ENCODE measurements at places on chromosomes 4 and X.

DNA sequence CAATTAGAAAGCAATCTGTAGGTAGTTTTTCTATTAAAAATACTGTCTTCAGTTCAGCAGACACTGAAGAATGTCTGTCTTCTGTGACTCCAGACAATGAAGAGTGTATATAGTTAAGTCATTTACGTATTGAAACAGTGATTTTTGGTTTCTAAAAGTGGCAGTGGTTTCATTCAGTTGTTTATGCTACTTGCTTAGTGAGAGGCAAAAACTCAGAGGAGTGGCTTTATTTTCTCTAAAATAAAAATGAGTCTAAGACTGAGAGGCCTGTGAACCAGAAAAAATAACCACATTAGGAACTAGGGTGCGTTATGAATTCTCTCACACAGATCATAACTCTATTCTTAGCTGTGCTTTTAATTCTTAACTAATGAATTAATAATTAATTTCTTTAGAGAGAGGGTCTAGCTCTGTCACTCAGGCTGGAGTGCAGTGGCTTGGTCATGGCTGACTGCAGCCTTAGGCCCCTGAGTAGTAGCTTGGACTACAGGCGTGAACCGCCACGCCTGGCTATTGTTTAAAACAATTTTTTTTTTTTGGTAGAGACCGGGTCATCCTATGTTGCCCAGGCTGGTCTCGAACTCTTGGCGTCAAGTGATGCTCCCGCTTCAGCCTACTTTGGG lies 31.4 kb downstream of the FREM3 start:
- DNase-seq = no peak

DNA sequence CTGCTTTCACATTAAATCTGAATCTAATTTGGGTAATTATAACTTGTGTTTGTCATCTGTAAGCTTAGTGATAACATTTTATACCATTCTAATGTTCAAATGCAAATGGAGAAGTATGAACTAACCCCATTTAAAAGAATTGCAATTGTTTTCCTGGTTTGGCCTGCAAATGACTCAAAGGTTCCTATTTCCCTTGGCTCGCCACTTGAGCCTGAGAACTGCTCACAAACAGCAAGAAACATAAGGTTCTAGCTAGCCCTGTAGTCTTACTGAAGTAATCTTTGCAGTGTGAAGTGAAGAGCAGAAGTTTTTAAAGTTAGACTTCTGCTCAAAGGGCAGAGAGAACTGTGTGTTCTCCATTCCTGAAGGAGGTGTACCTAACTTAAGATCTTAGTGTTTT lies 27.2 kb downstream of the UPRT start:
- DNase-seq = no peak

GRCh38 chrX:71668248-71668595 lies 876 bp downstream of the LOC101059915 start:
- DNase-seq = no peak

DNA sequence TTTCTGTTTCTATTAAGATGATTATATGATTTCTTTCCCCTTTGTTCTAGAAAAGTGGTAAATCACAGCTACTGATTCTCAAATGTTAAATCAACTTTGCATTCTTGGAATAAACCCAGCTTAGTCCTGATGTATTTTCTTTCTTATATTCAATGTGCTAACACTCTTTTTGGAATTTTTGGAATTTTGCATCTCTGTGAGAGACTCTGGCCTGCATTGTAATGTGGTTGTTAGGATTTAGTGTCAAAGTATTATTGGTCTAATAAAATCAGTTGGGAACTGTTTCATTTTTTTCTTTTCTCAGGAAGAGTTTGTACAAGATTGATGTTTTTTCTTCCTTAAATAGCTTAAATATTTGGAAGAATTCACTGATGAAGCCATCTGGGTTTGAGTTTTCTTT lies 109.6 kb downstream of the KIT start:
- DNase-seq = no peak

DNA sequence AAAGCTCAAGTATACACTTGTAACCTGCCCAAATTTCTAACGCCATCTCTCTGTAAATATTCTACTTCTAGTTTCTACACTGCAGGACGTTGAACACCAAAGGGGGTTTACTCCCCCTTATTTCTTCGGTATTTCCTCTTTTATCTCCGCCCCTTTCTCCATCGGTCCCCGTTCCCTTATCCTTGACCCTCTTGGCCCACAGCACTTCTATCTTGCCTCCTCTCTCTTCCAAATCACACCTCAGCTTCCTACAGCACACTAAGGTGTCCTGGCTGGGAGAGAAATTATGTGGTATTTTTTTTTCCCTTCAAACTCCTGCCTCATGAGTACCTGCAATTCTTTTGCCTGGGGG lies 715 bp downstream of the ZMAT1 start:
- DNase-seq = no peak

DNA sequence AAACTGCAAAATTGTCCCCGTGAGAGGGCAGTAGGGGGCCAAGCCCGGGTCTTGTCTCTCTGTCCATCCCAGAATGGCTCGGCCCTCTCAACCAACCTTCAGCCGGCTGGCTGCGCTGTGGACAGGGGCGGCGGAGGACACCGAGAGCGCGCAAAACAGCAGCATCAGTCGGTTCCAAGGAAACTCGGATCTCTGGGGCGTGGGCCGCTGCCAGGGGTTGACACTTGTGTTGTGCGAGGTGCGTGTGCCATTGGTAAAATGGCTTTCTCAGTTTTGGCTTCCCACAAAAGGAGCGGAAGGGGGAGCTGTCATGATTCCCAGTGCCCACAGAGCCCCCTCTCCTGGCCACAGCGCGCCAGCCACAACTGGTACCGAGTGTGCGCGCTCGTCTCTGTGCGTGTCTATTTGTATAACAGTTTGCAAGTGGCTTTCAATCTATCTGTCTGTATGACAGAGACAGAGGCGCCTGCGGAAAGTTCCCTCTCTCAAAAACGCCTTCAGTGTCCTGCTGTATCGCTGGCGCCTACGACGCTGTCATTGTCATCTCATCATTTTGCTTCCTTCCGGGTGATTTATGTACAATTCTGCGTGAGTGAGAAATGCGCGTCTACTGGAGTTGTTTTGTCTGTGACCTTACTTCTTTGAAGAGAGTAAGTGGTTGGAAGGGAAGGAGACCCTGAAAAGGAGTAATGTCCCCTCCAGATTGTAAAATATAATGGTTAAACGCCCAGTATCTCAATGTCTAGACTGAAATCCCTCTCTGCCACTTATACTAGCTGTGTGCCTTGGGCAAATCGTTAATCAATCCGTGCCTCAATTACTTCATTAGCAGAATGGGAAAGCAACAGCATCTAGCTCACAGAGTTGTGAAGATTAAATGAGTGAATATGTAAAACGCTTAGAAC lies 1.8 kb downstream of the DKK2 start:
- no peak for DNase-seq

- no peak for DNase-seq
Observed at GRCh38 chrX:50152456-50152855, 48.4 kb downstream of the AKAP4 start.

DNA sequence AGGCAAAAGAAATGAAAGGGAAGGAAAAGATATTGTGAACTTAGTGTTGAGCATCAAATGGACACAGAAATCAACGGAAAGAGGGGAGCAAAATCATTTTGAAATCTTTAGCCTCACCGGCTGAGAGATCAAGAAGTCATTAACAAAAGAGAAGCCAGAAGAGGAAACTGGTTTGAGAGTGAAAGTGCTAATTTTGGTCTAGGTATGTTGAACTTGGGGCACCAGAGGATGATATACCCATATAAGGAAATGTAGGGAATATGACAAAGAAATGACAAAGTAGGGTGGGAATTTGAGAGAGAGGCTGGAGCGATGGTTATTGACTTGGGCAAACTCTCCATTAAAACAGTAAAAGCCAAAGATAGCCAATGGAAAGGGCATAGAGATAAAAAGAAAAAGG lies 183.4 kb upstream of the ATOH1 start:
- DNase-seq = no peak

DNA sequence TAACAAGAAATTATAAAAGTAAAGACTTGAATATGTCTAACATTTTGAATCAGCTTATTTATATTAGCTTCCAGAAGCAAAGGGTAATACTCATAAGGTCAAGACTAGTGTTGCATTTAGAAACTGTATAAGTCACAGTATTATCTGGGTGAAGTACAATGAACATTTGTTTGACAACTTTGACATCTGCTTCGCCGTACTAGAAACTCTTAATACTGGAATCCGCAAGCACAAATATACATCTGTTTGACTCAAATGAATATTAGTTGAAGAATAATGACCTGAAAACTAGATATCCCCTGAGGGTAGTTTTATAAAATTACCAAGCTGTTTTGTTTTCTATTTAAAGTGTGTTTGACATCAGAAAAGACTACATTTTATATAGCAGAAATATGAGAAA lies 135.4 kb upstream of the ATOH1 start:
- no peak for DNase-seq

DNA sequence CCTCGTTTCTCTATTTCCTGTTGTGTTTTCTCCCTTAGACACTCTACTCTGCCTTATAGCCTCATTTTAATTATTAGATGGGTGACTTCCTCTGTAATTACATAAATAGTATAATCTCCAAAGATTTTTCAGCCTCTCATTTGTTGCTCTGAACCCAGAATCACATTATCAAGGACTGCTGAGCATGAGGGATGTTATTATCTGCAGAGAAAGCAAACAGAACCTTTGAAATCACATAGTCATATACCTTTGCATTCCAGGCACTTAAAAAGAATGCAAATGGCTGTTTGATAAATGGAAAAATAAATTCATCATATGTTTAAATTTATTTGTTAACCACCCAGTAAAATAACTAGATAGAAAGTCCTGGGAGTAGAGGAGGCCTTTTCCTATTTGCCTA lies 305.1 kb upstream of the PPP1R2C start:
- no peak for DNase-seq

DNA sequence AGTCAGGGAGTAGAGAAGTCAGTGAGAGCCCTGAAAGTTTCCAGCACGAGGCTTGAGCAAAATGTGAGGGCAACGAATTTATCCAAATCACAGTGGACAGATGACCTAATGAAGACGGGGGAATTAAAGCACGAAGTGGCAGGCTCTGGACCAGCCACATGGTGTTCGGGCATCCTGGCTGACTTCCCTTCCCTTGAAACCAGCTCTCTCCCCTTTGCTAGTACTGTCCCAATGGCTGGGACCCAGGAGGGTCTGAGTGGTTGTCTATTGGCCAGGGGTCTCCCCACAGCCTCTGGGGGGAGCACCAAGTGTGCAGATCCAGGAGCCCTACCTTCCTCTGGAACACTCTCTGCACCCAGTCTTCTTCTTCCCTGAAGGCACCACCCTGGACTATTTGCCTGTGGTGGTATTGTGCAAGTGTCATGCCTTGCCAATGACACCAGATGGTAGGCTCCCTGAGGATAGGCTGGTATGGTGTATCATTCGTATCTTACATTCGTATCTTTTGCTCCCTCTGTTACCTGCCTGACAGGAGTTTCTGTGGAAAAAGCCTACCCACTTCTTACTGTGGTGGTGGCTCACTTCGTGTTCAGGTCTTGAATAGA lies 2.1 kb downstream of the APLN start:
- no peak for DNase-seq

- no peak for DNase-seq
Observed at GRCh38 chrX:39140581-39140980, 339.3 kb downstream of the MID1IP1 start.

GRCh38 chr4:111984169-111984819 lies 161.0 kb upstream of the FAM241A start:
- DNase-seq = no peak

- DNase-seq = no peak
Observed at GRCh38 chr4:189828081-189828697, 112.5 kb upstream of the FRG1 start.

DNA sequence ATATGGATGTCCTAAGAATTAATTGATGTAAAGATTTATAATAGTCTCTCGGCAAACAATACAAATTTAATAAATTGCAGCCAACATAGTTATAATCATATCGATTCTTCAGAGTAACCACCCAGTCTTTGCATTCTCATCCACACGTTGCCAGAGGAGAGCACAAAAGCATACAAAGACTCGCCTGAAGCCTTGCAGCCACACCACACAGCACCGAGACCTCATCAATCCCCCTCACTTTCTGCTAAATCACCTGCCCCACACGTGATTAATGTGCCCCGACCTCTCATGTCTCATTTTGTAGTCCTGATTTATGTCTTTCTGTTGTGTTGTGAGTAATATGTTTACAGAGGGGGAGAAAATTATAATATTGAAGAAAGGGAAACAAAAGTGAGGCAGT lies 510.4 kb downstream of the TRIML1 start:
- no peak for DNase-seq

DNA sequence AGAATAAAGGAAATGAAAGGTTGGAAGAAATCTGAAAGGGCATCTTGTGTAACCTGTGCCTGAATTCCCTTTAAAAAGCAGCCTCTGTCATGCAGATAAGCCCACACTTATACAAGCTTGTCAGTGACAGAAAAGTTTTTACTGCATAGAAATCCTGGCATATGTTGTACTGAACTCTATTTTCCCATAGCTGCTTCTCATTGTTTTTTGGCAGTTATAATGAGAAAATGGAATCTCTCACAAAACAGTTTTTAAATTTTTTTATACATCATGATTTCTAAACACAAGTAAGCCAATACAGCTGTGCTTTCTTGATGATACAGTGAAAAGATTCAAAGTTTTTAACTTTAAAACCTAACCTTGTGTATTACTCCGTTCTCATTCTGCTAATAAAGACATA lies 511.4 kb upstream of the ARX start:
- no peak for DNase-seq

DNA sequence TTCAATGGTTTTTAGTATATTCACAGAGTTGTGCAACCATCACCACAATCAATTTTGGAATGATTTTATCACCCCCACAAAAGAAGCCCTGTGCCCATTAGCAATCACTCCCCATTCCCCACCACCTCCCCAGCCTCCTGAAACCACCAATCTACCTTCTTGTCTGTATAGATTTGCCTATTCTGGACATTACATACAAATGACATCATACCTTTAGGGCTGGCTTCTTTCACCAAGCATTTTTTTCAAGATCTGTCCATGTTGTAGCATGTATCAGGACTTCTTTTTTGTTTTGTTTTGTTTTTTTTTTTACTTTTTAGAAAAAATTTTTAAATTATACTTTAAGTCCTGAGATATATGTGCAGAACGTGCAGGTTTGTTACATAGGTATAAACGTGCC lies 108.1 kb downstream of the RTL9 start:
- DNase-seq = no peak

DNA sequence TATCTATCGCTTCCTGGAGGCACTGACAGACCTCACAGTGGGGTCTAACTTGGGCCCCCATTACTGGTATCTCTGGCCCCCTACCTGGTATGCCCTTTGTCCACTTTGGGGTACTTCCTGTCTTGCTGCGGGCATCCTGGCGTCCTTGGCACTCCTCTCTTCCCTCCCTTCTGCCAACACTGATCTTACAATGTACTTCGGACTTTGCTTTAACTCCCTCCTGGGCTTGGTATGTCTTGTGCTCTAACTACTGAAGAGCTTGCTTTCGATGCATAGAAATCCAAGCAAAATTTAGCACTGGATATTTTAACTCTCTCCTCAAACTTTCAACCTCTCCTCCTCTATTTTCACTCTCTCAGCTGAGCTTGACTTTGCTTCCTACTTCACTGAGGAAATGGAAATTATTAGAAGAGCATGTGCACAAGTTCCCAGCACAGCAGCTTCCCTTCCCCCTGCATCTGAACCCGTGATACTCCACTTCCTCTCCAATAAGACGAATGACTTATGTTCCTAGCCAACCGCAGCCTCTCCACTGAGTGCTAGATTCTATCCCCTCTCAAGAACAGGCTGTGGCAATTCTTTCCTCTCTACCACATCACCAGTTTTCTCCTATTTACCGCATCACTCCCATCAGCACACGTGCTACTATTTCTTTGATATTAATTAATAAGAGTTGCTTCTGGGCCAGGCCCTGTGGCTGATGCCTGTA lies 52.9 kb downstream of the SUPT20HL2 start:
- DNase-seq = no peak

GRCh38 chr4:75637827-75638226 lies 7.5 kb upstream of the CDKL2 start:
- DNase-seq = no peak

GRCh38 chrX:97367125-97367524 lies 483.4 kb downstream of the RPA4 start:
- no peak for DNase-seq

Data from hematopoietic multipotent progenitor cell treated with erythropoietin and hydrocortisone succinate and interleukin-3 and kit ligand, for 15 days (in vitro differentiated cells).